ENCODE measurements at places on chromosomes 7 and 10. TPM values are rescaled to one million over a fixed set of nuclear protein-coding genes. Genes with fewer than 3 reads are reported as not detected.
A peak's percentile ranks its signal among the peaks of the same experiment; 100 is the strongest.

- no peak for DNase-seq
Observed at GRCh38 chr10:121928528-121928884, 675 bp upstream of the ATE1 start.

- no peak for DNase-seq
Observed at GRCh38 chr7:27501001-27501400, 161.7 kb downstream of the HIBADH start.

DNA sequence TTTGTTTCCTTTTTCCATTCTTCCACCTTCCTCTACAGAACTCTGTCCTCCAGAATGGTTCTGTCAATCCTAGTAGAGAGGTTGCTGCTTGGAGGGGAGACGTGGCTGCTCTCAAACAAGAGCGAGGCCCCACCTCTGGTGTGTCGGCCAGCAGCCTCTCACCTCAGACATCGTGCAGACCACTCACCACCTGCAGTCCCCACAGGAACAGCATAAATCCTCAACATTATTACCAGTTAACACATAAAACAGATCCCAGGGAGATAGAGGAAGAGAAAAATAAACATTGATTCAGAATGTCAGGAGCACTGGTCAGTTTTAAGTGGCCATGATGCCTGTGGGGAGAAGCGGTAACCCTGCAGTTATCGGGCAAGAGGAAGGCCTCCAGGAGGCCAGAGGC lies 485.9 kb upstream of the DPP6 start:
- no peak for DNase-seq

DNA sequence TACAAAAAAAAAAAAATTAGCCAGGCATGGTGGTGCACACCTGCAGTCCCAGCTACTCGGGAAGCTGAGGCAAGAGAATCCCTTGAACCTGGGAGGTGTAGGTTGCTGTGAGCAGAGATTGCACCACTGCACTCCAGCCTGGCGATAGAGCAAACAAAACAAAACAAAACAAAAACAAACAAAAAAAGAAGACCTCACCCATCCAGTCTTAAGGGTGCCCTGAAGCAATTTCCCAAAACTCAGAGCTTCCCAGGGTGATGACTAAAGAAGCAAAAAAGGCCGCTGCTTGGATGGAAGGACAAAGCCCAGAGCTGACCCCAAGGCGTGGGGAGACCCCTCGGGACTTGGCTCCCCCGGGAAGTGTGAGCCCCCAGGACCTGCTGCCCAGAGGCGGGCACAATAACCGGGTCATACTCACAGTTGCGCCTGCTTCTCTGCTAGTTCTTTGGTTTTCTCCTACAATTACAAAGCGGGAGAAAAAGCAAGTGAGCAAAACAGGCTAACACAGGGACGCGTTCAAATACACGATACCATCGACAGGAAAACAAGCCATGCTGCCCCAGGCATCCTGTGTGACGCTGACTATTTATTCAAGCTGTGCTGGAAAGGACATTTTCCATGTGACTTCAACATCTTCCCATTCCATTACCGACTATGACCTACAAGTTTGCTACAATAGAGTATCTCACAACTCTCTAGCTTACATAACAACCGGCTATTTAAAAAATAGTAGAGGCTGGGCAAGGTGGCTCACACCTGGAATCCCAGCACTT lies 29.9 kb downstream of the PAPOLB start:
- DNase-seq = no peak

- no peak for DNase-seq
Observed at GRCh38 chr7:94047956-94048355, 43.8 kb upstream of the BET1 start.

- DNase-seq = no peak
Observed at GRCh38 chr7:138892812-138893211, 88.4 kb downstream of the KIAA1549 start.

- no peak for DNase-seq
Observed at GRCh38 chr7:28469562-28469961, 57.2 kb downstream of the CREB5 start.

- peak; percentile 28 for DNase-seq
Observed at GRCh38 chr10:1287971-1288401, 231.8 kb downstream of the WDR37 start.

GRCh38 chr7:153370092-153370491 lies 610.5 kb downstream of the ACTR3B start:
- no peak for DNase-seq

DNA sequence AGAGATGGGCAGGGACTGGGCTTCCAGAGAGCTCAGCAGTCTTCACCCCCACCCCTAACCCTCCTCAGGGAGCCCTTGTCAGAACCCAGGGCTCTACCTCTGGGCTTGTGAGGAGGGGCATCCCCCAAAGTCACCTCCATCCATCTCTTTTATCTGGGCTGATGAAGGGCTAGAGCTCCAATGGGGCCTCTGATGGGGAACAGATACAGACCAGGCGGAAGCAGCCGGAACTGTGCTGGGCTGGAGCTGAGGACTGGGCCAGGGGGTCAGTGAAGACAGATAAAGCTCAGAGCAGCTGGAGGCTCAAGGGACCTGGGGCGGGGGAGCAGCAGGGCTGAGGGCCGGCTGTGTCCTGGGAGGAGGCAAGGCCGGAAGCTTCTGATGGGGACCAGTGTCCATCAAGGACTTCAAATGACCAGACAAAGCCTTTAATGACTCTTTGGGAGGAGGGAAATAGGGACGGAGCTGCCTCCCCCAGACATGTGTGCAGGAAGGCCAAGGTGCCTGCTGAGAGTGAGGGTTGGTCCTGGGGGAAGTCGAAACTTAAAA lies 10.2 kb downstream of the KAZALD1 start:
- no peak for DNase-seq

- peak; percentile 47 for DNase-seq
Observed at GRCh38 chr10:76885816-76886215, 751.8 kb downstream of the KCNMA1 start.

- no peak for DNase-seq
Observed at GRCh38 chr7:47852330-47853245, 95.7 kb downstream of the PKD1L1 start.

DNA sequence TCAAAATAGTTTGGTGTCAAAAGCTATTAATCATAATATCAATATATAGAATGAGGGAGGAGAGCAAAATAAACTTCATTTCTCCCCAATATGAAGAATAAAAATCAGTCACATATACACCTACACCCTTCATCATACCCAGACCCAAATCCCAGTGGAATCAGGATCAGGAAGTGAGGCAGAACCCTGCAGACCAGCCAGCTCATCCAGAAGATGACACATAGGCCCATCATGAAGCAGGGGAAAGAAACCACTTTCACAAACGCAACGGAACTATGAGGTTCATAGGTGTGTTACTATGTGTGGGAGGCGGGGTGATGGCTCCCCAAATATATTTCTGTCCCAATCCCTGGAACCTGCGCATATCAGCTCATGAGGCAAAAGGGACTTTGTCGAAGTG lies 89.0 kb downstream of the RSU1 start:
- DNase-seq = no peak

- no peak for DNase-seq
Observed at GRCh38 chr10:76523791-76524351, 1092.4 kb downstream of the LRMDA start.

- DNase-seq = peak; percentile 43
Observed at GRCh38 chr10:6203331-6204062, 765 bp downstream of the PFKFB3 start.

DNA sequence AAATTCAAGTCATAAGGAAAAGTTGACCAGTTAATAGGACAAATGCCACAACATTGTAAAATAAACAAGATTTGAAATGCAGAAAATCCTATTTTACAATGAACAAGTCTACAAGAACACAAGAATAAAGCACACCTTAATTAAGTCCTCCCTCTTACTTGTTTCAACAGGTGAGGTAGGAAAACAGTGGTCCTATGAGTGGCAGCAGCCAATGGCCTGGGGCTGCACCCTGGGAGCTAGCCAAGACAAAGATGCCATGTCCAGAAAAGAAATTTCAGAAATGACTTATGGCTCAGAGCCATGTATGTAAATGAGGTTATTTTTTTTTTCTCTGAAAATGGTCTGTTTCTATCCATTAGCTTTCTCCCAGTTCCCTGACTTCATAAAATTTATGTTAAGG lies 14.3 kb downstream of the KLLN start:
- no peak for DNase-seq

GRCh38 chr10:20890491-20891337 lies 6.4 kb downstream of the NEBL start:
- DNase-seq = no peak

DNA sequence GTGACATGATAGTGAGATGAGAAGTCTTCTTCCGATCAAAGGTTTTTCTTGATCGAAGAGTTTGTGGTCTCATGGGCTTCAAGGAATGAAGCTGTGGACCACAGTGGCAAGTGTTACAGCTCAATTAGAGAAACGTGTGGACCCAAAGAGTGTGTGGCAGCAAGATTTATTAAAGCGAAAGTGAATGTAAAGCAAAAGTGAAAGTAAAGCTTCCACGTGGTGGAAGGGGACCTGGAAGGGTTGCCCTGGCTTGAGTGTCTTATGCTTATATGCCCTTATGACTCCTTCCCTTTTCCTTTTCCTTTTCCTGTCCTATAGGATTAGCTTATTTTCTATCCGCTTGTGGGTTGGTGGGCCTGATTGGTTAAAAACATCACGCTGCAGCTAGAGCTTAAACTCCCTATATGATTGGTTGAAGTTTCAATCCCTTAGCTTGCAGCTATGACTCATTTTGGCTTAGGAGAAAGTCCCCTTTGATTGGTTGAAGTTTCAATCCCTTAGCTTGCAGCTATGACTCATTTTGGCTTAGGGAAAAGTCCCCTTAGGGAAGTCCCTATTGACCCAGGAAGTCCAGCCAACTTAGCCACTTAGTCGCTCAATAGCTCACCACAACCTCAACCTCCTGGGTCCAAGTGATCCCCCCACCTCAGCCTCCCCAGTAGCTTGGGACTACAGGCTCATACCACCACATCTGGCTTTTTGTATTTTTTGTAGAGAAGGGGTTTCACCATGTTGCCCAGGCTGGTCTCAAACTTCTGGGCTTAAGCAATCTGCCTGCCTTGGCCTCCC lies 34.7 kb downstream of the MRPS24 start:
- DNase-seq = no peak

DNA sequence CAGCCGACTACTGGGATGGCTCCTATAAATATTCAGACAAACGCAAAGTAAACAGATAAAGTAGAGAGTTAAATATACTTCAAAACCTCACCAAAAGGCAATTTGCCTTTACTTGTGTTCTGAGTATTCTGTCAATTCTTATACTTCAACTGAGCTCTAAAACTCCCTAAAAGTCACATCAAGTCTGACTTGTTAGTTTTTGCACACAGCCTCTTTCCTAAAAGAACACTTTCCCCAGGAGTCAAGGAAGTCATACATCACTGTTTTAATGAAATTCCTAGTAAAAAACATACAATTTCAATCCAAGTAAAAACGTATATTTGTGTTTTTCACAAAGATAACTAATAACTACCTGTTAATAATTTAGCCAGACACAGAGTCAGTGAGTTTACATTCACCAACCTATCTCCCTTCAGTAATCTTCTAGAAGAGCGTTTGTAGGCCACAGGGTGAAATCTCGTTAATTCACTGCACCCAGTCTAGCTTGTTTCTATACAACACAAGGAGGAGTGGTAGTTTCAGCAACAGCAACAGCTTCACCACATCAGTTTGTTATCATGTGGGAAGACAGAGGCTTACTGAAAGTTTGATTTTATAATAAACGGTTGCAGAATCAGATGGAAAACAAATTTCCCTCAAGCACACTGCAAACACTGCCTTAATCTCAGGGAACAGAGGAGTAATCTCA lies 2.7 kb downstream of the COBL start:
- DNase-seq = no peak

DNA sequence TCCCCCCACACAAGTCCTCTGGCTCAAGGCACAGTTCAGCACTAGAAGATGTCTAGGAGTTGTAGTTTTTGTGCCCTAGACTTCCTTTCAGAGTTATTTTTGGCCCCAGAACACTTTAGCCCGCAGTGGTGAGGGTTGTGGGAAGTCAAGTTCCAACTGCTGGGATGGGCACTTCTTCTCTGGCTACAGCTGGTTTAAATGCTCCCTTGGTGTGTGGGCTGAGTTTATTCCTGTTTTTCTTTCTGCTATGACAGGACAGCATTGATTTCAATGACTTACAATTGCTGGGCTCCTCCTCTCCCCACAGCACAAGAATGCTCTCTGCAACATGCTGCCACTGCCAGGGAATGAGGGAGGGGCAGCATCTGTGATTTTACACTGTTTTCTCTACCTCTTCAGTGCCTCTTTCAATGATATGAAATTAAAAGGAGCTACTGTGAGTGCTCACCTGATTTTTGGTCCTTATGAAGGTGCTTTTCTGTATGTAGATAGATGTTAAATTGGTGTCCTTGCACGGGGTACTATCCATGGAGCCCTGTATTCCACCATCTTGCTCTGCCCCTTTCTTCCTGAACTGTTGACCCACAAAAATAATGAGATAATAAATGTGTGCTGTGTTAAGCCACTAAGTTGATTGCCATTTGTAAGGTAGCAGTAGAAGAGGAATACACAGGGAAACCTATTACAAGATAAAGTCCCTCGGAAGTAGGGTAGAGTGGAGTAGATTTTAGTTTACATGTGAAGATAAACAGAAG lies 56.3 kb downstream of the SLC13A1 start:
- no peak for DNase-seq

GRCh38 chr10:119616882-119617570 lies 20.3 kb upstream of the TIAL1 start:
- DNase-seq = no peak

DNA sequence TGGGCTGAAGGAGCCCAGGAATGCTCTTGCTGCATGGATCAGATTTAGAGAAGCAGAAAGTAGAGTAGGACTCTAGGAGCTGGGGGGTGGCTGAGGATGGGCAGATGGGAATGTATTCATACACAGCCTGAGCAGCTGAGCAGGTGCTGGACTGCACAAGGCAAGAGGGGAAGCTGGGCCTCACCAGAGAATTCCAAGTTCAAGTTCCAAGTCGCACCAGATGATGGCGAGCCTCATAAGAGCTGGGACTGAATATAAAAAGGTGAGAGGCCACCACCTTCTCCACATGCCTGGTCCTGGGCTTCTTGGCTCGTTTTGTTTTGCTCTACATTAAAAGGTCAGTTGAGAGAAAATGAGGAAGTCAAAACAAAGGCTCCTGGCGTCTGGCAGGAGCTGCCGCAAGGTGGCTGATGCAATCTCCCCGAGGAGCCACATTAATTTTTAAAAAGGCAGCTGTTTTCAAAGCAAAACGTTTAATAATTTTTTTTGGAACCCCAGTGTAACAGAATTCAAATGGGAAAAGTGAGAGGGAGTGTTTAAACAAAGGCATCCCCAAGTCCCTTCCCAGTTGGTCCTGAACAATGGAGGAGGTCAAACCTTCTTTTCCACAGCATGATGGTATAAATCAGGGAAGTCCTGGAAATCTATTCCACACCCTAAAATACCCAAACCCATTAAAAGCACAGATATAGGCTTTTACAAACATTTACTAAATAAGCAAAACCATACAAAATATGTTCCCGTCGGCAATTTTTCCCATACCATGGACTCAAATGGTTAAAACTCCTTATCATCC lies 9.5 kb downstream of the CYREN start:
- DNase-seq = no peak

GRCh38 chr10:96789571-96790108 lies 42.5 kb upstream of the LCOR start:
- DNase-seq = no peak

The ITGB8 gene
- 52.7 TPM for total RNA-seq

The ARL3 gene
- 32.9 TPM for total RNA-seq

The PNLIPRP3 gene
- not detected for total RNA-seq

The ZNF365 gene
- total RNA-seq = 150 TPM

The HNRNPF gene
- total RNA-seq = 60.1 TPM

The AGAP3 gene
- total RNA-seq = 371 TPM

The COL17A1 gene
- total RNA-seq = 1.1 TPM

The ELFN1 gene
- total RNA-seq = 3.6 TPM

The SLC35B4 gene
- 30.0 TPM for total RNA-seq

The HPSE2 gene
- 12.1 TPM for total RNA-seq
